Stomach (tissue), 19 donors: ENCODE measurements at places on chromosomes 6 and 20. TPM values are rescaled to one million over a fixed set of nuclear protein-coding genes. Genes with fewer than 3 reads are reported as not detected.
A peak's percentile ranks its signal among the peaks of the same experiment; 100 is the strongest.

- no peaks in the 10 kb centered on the region for H3K27me3 ChIP-seq
- no peaks in the 10 kb centered on the region for H3K4me1 ChIP-seq
- H3K4me3 ChIP-seq = no peak overlapping the region
- no peak overlapping the region for H3K27ac ChIP-seq
- no peak for DNase-seq
- H3K36me3 ChIP-seq = no peaks in the 10 kb centered on the region
Observed at GRCh38 chr20:59866338-59866737, 67.1 kb downstream of the SYCP2 start.

- H3K27ac ChIP-seq = no peak overlapping the region
- H3K4me1 ChIP-seq = peaks cover 13% of the 10 kb centered on the region
- H3K27me3 ChIP-seq = no peaks in the 10 kb centered on the region
- no peak overlapping the region for H3K4me3 ChIP-seq
- no peak for DNase-seq
Observed at GRCh38 chr6:113600551-113601339, 256.4 kb upstream of the MARCKS start.

DNA sequence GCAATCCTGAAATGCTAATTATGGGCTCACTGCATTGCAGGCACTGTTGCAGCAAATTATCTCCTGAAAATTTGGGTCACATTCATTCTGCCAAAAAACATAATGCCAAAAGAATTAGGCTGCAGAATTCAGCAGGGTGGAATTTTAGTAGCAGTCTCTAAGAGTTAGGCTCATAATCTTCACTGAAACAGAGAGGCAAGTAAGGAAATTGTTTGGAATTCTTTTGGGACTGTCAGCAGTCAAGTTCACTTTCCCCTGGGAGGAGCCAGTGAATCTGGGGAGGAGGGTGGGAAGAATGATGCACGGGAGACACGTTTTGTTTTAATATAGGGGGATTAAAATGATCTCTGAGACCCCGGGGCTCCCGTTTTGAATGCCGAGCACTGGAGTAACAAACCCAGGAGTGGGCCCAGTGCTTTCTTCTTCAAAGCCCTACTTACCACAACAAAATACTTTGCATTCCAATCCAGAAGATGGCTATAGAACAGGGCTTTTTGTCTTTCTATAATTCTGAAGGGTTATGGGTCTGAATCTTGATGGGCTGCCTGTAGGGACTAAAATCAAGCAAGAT, 44.7 kb downstream of the SOBP start:
- no peaks in the 10 kb centered on the region for H3K36me3 ChIP-seq
- H3K27ac ChIP-seq = no peak overlapping the region
- H3K4me1 ChIP-seq = peaks cover 15% of the 10 kb centered on the region
- DNase-seq = no peak
- H3K4me3 ChIP-seq = no peak overlapping the region

- H3K4me1 ChIP-seq = no peaks in the 10 kb centered on the region
- peak; percentile 48 for DNase-seq
- H3K27me3 ChIP-seq = no peaks in the 10 kb centered on the region
- H3K27ac ChIP-seq = no peak overlapping the region
Observed at GRCh38 chr6:20952699-20953474, 418.6 kb downstream of the CDKAL1 start.

- no peaks in the 10 kb centered on the region for H3K27me3 ChIP-seq
- H3K27ac ChIP-seq = no peak overlapping the region
- H3K4me1 ChIP-seq = peaks cover 17% of the 10 kb centered on the region
- DNase-seq = no peak
- H3K36me3 ChIP-seq = no peaks in the 10 kb centered on the region
Observed at GRCh38 chr6:33993653-33994471, 152.0 kb downstream of the GRM4 start.

- H3K4me1 ChIP-seq = peaks cover 14% of the 10 kb centered on the region
- H3K27ac ChIP-seq = no peak overlapping the region
- no peaks in the 10 kb centered on the region for H3K27me3 ChIP-seq
- H3K4me3 ChIP-seq = no peak overlapping the region
- no peak for DNase-seq
Observed at GRCh38 chr6:136521911-136522310, 28.3 kb downstream of the MAP7 start.

GRCh38 chr6:63246581-63246980, 35.3 kb downstream of the FKBP1C start:
- no peak overlapping the region for H3K27ac ChIP-seq
- DNase-seq = no peak
- no peaks in the 10 kb centered on the region for H3K27me3 ChIP-seq
- H3K36me3 ChIP-seq = no peaks in the 10 kb centered on the region
- H3K4me3 ChIP-seq = no peak overlapping the region

- H3K4me1 ChIP-seq = peaks cover 21% of the 10 kb centered on the region
- H3K36me3 ChIP-seq = peaks cover 10% of the 10 kb centered on the region
- no peak overlapping the region for H3K27ac ChIP-seq
- no peak for DNase-seq
Observed at GRCh38 chr20:1334761-1335160, 5.8 kb upstream of the SDCBP2 start.

DNA sequence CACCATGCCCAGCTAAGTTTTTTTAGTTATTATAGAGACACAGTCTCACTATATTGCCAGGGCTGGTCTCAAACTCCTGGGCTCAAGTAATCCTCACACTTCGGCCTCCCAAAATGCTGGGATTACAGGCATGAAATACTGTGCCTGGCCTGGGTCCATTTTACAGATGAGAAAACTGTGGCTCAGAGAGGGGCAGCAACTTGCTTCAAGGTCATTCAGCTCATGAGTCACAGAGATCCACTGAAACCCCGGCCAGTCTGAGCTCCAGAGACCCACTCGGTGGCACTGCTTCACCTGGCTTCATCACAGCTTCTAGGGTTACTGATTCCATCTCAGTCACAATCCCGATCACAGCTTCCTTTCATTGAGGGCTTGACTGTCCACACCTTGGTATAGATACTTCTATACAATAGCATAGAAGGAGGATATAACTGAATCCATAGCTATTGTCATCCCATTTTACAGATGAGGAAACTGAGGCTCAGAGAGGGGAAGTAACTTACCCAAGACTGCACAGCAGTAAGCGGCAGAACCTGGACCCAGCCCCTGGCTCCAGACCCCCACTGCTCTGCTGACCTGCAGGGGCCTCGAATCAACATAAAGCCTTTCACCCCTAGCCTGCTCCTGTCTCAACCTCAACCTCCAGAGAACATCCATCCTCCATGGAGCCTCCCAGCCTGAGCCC, 11.8 kb downstream of the NOL4L start:
- H3K4me1 ChIP-seq = peaks cover 19% of the 10 kb centered on the region
- DNase-seq = no peak
- no peaks in the 10 kb centered on the region for H3K27me3 ChIP-seq
- no peak overlapping the region for H3K4me3 ChIP-seq
- H3K36me3 ChIP-seq = no peaks in the 10 kb centered on the region
- no peak overlapping the region for H3K27ac ChIP-seq

- H3K36me3 ChIP-seq = no peaks in the 10 kb centered on the region
- no peaks in the 10 kb centered on the region for H3K27me3 ChIP-seq
- H3K4me1 ChIP-seq = peaks cover 2% of the 10 kb centered on the region
- no peak overlapping the region for H3K27ac ChIP-seq
- no peak for DNase-seq
- H3K4me3 ChIP-seq = no peak overlapping the region
Observed at GRCh38 chr6:151131324-151132007, 108.3 kb upstream of the AKAP12 start.

DNA sequence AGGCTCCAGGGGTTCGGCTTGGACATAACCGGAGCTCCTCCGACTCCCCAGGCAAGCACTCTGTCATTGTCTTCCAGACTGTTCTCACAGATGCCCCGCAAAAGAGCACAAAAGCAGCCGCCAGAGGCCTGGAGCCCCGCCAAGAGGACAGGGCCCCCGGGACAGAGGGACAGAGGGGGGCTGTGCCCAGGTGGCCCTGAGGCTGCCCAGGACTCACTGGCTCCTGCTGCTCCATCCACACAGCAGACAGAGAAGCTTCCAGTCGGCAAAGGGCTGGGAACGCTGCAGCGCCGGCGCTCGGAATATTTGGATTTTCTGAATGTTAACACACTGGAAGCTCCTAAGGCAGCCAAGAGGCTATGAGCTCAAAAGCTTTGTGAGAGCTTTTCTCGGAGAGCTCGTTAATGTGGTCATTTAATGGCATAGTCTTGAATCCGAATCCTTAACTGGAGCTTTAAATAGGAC, 68.0 kb upstream of the QKI start:
- no peak overlapping the region for H3K27ac ChIP-seq
- no peak overlapping the region for H3K4me3 ChIP-seq
- no peaks in the 10 kb centered on the region for H3K36me3 ChIP-seq
- H3K4me1 ChIP-seq = no peaks in the 10 kb centered on the region
- no peaks in the 10 kb centered on the region for H3K27me3 ChIP-seq

DNA sequence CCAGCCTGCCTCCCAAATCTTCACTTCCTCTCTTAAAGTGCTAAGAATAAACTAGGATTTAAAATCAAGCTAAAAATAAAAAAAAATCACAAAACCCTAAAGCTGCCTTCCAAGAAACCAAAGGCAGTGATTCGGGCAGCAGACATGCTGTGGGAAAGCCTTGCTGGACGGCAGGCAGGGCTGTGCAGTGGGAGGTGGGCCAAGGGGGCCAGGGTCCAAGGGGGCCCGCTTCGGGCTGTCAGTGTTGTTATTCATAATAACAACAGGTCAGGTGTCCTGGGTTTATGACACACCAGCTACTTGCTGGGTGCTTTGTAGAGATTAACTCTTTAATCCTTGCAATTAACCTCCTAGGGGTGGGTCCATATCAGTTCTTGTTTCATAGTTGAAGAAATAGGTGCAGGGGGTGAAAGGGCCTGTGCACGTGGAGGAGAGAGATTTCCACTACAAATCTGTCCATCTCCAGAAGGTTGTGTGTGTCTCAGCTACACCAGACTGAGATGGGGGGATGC, 40.4 kb downstream of the CD40 start:
- no peaks in the 10 kb centered on the region for H3K36me3 ChIP-seq
- no peaks in the 10 kb centered on the region for H3K4me1 ChIP-seq
- H3K27ac ChIP-seq = no peak overlapping the region
- H3K27me3 ChIP-seq = peaks cover 21% of the 10 kb centered on the region

DNA sequence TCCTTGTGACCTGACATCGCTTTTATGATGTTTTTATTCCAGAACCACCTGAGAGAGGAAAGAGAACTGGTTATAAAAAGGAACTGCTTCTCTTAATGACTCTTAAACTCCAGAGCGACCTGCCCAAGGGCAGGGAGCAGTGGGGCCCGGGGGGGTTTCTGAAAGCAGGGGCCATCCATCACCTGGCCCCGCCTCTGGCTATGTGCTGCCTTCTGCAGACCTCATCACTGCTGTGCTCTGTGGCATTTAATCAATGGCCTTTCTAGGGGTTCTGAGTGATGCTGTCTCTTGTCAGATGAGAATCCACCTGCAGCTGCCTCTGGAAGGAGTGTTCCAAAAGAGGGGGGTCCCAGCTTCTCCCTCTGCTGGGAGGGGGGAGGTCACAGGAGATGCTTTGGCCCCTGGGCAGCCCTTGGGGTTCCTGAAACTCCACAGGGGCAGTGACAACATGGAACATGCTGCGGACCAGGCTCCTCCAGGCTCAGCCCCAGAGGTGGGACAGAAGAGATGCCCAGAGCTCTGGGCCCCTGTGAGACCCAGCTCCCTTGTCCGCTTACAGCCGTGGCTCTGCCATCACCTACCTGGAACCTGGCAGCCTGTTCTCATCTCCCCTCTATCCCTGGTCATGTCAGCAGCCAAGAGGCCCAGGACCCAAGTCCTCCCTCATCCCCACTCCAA, 177.1 kb upstream of the SULF2 start:
- H3K36me3 ChIP-seq = no peaks in the 10 kb centered on the region
- H3K27me3 ChIP-seq = no peaks in the 10 kb centered on the region
- H3K4me1 ChIP-seq = no peaks in the 10 kb centered on the region
- DNase-seq = no peak
- H3K4me3 ChIP-seq = no peak overlapping the region

GRCh38 chr6:43575772-43576551, at the start of the genes POLH and XPO5:
Gene POLH (plus strand): TSS chr6:43576185. CDS start chr6:43582320, 6,135 bp downstream.
Gene XPO5 (minus strand): TSS chr6:43576038. CDS start chr6:43575864, 174 bp downstream.
- no peaks in the 10 kb centered on the region for H3K27me3 ChIP-seq
- H3K36me3 ChIP-seq = peaks cover 25% of the 10 kb centered on the region
- H3K4me1 ChIP-seq = peaks cover 40% of the 10 kb centered on the region

DNA sequence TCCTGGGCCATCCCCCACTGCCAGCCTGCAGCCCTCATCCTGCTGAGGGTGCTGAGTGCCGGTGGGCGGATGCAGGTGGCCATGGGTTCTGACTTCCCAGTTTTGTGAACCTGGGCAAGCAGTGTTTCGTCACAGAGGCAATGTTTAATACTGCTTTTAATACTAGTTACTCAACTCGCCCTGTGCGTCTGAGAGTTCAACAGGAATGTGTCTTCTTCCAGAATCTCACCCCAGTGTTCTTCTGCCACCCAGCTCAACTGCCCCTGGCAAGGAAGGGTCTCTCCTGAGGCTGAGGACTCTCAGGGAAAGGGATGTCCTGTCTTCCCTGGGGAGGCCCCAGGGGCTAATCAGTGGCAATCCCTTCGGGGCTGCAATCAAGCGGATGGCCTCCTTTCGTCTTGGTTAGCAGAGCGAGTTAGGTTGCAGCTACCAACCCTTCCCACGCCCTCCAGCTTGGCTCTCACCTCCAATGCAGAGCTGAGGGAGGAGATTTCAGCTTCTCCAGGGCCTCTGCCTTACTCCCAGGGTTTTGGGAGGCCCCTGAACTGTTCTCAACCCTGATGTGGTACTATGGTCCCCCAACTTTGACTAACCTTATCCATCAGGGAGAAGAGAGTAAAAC, 2.0 kb downstream of the KCNK16 start:
- H3K36me3 ChIP-seq = no peaks in the 10 kb centered on the region
- no peaks in the 10 kb centered on the region for H3K4me1 ChIP-seq
- no peaks in the 10 kb centered on the region for H3K27me3 ChIP-seq
- no peak overlapping the region for H3K4me3 ChIP-seq
- H3K27ac ChIP-seq = no peak overlapping the region

Gene LYRM2
- 1.4 TPM for total RNA-seq

Gene MATN4
- total RNA-seq = not detected

Gene SLC32A1
- not detected for total RNA-seq

Gene MMP24
- 6.2 TPM for total RNA-seq

Gene POPDC3
- total RNA-seq = 4.9 TPM

Gene WFDC12
- not detected for total RNA-seq
